ENCODE measurements at places on chromosomes 3 and 15.

GRCh38 chr3:190514413-190515153, 698 bp downstream of the IL1RAP start:
- DNase-seq, result peak; percentile 11

DNA sequence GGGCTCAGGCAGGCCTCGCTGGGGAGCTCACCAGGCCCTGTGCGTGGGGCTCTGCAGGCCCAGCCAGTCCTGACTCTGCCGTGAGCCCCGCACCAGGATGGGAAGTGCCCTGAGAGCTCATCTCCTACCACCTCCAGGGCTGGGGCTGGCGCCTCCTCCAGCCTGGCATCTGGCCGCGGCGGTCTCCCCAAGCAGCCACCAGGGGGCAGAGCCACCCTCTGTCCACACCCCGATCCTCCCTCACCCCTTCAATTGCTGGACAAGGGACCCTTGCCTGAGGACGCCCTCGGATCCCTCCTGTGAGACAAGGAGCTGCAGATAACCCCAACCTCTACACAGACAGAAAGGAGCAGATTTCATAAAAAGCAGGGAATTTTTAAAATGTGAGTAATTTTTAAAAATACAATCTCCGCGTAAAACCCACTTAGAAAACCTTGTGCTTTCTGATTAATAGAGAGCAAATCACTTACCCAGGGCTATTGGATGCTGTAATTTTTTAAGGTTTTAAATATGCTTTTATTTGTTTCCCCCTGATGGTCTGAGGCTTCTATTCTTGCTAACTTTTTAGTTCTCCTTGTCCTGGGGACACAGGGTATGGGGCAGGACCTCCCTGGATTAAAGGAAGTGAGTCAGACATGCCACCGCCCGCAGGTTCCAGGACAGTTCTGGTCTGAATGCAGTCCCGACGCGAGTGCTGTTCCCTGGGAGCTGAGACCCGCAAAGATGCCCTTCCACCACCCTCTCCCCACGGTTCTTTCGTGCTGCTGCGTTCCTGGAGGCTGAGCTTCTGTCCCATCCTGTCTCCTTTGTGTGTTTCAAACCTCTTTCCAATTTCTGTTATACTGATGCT, 52.3 kb upstream of the CHRNA7 start:
- peak; percentile 34 for DNase-seq

DNA sequence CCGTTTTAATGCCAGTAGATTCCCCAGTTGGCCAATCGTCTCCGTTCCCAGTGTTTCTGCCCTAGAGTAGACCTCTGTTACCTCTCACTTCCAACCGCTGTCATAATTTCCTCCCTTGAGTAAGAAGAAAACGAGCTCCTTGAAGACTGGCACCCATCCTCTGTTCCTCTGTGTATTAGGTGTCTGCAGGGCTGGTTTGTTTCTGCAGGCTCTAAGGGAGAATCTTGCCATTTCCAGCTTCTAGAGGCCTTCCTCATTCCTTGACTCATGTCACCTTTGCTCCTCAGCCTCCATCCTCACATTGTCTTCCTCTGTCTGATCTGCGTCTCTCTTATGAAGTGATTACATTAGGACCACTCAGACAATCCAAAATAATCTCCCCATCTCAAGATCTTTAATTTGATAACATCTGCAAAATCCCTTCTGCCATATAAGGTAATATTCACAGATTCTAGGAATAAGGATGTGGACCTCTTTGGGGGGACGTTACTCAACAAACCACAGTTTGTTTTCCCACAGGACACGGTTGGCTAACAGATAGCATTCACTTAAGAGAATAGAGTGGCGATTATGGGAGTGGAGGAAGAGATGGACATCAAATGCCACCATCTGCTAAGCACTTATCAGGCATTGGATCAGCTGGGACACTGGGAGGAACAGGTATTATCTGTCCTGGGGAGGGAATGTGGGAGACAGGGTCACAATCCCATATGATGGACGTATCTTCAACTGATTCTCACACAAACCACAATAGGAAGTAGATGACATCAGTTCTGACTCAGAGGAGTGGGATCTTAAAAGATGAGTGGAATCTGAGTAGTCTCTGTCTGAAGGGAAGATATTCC, 17.1 kb downstream of the ARHGAP31 start:
- no peak for DNase-seq

- no peak for DNase-seq
Measured at GRCh38 chr3:95813244-95813643, 1001.1 kb upstream of the EPHA6 start.

- DNase-seq, result no peak
Measured at GRCh38 chr3:195757438-195757770, 36.6 kb downstream of the MUC20 start.

- DNase-seq, result peak; percentile 16
Measured at GRCh38 chr15:43776101-43776717, 557 bp downstream of the ELL3 start.

- no peak for DNase-seq
Measured at GRCh38 chr15:92061511-92062195, 208.1 kb downstream of the SLCO3A1 start.

GRCh38 chr15:72888211-72888610, 104.7 kb upstream of the ADPGK start:
- DNase-seq, result no peak

DNA sequence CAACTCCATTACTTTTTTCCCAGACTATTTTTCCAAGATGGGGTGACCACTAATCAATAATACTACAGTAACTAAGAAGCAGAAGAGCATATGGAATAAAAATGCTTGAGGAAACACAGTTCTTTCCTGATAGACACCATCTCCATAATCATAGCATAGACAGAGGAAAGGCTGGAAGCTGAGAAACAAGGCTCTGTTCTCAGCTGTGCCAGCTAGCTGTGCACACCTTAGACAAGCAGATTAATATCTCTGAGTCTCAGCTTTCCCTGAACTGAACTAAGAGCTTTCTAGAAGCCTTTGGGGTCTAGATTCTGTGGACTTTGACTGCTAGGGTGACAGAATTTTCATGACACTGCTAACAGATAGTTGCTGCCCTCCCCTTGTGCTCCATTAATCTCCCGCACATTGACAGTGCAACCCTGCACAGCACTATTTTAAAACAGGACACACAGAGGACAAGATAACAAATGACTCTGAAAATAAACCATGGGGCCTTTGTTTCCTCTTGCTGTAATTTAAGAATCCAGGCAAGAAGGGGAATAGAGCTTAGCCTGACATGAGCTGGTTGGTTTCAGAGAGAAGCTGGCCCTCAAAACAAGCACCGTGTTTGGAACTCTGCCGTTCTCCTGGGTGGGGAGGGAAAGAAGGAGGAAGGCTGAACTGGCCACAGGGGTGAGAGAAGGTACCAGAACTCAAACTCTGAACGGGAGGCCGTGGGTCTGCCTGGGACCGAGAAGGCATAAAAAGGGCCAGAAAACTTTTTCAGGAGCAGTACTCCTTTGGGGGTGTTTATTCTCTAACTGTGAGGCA, 67.4 kb downstream of the ATP13A5 start:
- no peak for DNase-seq

DNA sequence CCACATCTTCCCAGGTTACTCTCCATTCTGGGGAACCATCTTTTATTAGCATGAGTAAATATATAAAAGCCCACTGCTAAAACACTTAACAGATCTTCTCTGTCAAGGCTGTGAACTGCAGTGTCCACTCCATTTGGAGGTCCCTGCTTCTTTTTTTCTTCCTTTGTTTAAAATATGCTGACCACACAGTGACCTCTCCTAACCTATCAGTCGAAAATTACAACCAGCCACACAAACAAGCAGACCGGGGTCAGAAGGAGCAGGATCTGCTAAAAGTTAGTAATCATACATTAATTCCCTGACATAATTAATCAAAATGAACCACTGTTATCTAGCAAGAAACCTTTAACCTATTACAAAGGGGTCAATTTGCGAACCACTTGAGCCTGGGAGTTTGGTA, 427.9 kb upstream of the NR2F2 start:
- DNase-seq, result no peak

DNA sequence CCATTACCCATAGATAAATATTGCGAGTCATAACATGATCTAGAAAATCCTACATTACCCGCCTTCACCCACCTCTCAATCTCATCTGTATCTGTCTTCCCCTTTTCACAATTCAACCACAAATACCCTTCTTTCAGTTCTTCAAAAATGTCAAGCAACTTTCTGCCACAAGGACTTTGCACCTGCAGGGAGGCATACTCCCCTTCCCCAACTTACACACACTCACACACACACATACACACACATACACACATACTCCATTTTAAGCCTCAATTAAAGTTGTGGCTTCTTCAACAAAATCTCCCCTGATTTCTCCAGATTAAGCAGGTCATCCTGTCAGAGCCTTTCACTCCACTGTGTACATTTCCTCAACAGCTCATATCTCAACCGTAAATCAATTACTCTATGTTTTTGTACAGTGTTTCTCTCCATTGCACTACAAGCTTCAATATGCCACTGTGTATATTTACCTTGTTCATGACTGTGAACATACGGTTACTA, 33.1 kb upstream of the CCDC50 start:
- DNase-seq, result no peak

GRCh38 chr3:126538316-126538715, 14.4 kb downstream of the CHST13 start:
- DNase-seq, result no peak

DNA sequence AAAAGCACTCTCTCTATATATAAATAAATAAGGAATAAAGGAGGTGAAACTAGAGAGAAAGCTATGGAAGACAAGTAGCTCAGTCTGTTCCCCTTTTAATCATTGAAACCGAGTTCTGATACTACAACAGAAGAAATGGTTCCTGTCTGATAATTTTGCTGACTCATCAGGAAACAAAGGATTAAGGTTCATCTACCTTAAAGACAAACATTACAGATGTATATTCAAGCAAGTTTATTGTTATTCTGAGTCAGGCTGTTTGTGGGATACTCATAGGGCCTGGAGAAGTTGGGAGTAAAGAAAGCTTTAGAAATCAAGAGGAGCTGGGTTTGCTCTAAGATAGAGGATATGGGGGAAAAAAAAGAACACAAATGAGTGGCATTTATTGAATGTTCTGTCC, 566.0 kb downstream of the ROBO2 start:
- DNase-seq, result no peak

DNA sequence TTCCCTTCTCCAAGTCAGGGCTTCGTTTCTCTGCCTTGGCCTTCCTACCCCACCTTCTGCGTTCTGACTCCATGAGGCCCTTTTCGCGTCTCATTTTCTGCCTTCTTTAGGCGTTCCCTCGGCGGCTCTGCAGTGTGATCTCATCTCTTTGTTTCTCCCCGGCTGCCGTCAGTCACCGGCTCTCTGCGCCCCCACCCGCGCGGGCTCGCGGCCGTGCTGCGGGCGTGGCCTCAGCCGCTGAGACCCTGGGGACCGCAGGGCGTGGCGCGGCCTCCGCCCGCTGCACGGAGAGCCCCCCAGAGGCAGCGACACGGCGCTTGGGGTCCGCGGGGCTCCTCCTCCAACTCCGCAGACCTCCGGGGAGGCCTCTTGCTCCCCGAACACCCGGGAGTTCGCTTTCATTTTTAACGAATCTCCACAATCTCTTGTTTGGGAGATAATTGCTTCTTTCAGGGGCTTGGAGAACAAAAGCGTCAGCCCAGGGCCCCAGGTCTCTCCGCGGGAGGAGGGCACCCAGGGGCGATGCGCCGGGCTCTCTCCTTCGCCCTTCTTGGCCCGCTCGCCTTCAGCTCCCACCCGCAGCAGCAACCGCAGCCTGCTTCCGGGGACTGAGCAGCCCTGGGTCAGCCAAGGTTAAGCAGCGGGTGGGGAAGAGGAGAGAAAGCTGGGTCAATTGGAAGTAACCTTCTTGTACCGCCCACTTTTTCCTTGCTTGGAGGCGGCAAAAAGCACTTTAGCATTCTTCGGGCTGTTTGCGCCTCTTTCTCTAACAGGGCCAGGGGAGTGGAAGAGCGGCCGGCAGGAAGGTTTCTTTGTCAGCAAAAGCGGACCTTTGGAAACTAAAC, 35.2 kb downstream of the GAP43 start:
- DNase-seq, result peak; percentile 79

- DNase-seq, result no peak
Measured at GRCh38 chr3:178485756-178486155, 50.5 kb upstream of the KCNMB2 start.

- no peak for DNase-seq
Measured at GRCh38 chr3:184306341-184306972, 7.4 kb downstream of the PSMD2 start.

DNA sequence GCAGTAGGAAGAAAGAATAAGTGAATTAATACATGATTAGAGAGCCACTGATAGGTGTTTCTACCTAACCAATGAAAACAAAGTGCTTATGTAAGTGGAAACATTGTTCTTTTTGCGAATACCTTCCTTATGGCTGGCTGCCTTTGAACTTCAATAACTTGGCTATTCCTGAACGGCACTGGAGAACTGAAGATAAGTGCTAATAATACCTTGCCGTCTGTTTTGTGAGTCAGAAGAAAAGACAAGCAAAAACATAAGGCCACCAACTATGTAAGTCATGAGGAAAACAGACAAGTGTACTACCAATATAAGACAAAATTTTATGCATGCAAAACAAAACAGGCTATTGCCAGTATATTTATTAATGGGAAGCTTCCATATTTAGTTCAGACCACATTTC, 160.6 kb downstream of the SUCLG2 start:
- no peak for DNase-seq

DNA sequence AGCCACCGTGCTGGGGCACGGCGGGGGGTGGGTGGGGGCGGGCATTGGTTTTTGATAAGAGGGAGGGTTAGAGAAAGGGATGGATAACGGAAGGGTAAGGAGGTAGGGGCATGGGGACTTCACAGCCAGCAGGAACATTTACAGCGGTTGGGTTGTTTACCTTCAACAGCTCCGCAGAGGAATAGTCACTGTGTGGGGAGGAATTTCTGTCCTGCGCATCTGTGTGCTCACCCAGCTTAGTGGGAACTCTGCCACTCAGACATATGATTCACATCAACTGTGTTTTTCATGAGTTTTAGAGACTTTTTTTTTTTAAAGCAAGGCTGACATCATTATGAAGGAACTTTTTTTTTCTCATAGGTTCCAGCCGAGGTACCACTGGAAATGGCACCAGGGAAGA, 19.6 kb downstream of the CHRD start:
- no peak for DNase-seq

DNA sequence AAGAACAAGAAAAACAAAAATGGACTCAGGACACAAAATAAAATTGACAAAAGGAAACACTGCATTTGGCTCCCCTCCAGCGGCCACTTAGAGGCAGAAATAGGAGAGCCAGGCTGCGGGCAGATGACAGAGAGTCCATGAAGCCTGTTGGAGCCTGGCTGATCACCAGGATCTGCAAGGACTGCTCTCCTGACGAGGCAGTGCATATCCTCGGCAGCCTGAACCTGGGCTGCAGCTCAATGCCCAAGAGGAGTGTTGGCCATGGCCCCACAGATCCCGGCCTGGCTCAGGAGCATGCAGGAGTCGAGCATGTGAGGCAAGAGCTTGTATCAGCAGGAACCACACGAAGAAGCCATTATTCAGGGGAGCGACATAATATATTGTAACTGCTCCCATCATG, 199.8 kb downstream of the STT3B start:
- peak; percentile 84 for DNase-seq

GRCh38 chr15:83890587-83890986, 236.7 kb downstream of the ADAMTSL3 start:
- no peak for DNase-seq

- DNase-seq, result peak; percentile 71
Measured at GRCh38 chr3:130976706-130977105, 49.9 kb downstream of the ASTE1 start.

GRCh38 chr3:39762537-39763070, 46.8 kb upstream of the MYRIP start:
- no peak for DNase-seq

GRCh38 chr3:6512172-6512800, 348.6 kb upstream of the GRM7 start:
- no peak for DNase-seq

- no peak for DNase-seq
Measured at GRCh38 chr3:122984650-122985049, 42.9 kb downstream of the SEMA5B start.

- no peak for DNase-seq
Measured at GRCh38 chr3:22156868-22157267, 405.9 kb upstream of the ZNF385D start.

All from cerebellum (tissue), 4 donors.